ENCODE measurements at places on chromosomes 7 and 10.

GRCh38 chr10:1093696-1094095 is 37.5 kb downstream of the WDR37 start:
- DNase-seq = no peak
- H3K4me3 ChIP-seq = no peak overlapping the region
- H3K36me3 ChIP-seq = peaks cover 70% of the 10 kb centered on the region
- no peak overlapping the region for H3K27ac ChIP-seq

- H3K36me3 ChIP-seq = peaks cover 19% of the 10 kb centered on the region
- H3K27me3 ChIP-seq = no peaks in the 10 kb centered on the region
- H3K27ac ChIP-seq = no peak overlapping the region
These were observed 129.8 kb upstream of the SH2B2 start for GRCh38 chr7:102156867-102157266.

DNA sequence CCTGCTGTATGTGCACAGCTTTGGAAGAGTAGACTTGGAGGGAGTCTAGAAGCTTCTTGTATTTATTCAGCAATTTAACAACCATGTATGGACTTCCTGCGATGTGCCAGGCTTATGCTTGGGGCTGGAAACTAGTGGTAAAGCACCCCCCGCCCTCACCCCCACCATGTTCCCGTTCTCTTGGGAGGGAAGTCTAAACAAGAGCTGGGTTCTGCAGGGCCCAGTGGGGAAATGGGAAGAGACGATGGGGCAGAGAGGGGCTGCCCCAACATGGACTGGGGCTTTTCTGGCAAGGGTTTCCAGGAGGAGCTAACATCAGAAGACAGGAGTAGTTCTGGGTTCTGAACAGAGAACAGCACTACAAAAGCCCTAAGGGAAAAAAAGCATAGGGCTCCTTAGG is 8.0 kb downstream of the RASSF4 start:
- no peak overlapping the region for H3K27ac ChIP-seq
- H3K36me3 ChIP-seq = peaks cover 22% of the 10 kb centered on the region
- peaks cover 44% of the 10 kb centered on the region for H3K4me1 ChIP-seq
- no peak for DNase-seq
- H3K4me3 ChIP-seq = no peak overlapping the region

DNA sequence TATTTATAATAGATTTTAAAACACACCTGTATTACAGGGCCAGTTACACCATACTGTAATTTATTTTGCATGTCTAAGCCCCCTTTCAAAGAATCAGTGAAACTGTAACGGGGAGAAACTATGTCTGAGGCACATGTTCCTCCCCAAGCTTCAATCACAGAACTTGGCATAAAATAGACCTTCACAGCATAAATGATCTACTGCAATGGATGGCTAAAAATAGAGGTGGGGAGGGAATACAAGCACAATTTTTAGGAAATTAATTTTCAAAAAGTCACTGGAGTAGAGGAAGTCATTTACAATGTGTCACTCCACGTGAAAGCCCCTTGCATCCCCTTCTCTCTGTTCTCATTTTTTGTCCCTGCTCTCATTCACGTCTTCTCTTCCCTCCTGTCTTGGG is 385.2 kb downstream of the TNS3 start:
- H3K36me3 ChIP-seq = no peaks in the 10 kb centered on the region
- no peak overlapping the region for H3K4me3 ChIP-seq
- DNase-seq = no peak
- peaks cover 4% of the 10 kb centered on the region for H3K27me3 ChIP-seq

- H3K4me1 ChIP-seq = peaks cover 17% of the 10 kb centered on the region
- peak; percentile 37 for DNase-seq
- H3K27me3 ChIP-seq = no peaks in the 10 kb centered on the region
- H3K4me3 ChIP-seq = no peak overlapping the region
- H3K27ac ChIP-seq = peak overlapping the region; percentile 20
These were observed 54.4 kb upstream of the FAM133B start for GRCh38 chr7:92644406-92645113.

DNA sequence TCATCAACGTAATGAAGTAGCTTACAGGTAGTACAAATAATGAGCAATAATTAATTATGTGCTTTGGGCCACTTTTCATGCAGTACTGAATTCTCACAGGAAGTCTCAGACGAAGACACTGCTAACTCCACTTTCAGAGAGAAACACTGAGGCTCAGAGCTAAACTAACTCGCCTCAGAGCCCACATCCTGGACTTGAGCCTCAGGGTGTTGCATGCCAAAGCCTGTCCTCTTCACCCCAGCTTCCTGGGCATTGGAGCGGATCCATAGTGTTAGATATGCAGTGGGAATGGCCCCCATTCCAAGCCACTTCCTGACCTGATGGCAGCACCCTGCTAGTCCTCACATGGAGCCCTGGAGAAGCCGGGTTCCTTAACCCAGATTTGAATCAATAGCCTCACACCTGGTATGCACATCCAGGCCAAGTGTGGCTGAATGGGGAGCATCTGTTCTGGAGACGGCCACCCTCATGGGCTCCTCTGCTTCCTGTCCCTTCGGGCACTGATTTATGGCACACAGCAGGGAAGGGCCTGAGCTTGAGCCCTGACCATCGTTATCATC is 265.1 kb upstream of the ZNF32 start:
- no peak overlapping the region for H3K4me3 ChIP-seq
- no peaks in the 10 kb centered on the region for H3K27me3 ChIP-seq
- H3K27ac ChIP-seq = no peak overlapping the region
- no peak for DNase-seq
- H3K36me3 ChIP-seq = no peaks in the 10 kb centered on the region
- H3K4me1 ChIP-seq = peaks cover 4% of the 10 kb centered on the region

DNA sequence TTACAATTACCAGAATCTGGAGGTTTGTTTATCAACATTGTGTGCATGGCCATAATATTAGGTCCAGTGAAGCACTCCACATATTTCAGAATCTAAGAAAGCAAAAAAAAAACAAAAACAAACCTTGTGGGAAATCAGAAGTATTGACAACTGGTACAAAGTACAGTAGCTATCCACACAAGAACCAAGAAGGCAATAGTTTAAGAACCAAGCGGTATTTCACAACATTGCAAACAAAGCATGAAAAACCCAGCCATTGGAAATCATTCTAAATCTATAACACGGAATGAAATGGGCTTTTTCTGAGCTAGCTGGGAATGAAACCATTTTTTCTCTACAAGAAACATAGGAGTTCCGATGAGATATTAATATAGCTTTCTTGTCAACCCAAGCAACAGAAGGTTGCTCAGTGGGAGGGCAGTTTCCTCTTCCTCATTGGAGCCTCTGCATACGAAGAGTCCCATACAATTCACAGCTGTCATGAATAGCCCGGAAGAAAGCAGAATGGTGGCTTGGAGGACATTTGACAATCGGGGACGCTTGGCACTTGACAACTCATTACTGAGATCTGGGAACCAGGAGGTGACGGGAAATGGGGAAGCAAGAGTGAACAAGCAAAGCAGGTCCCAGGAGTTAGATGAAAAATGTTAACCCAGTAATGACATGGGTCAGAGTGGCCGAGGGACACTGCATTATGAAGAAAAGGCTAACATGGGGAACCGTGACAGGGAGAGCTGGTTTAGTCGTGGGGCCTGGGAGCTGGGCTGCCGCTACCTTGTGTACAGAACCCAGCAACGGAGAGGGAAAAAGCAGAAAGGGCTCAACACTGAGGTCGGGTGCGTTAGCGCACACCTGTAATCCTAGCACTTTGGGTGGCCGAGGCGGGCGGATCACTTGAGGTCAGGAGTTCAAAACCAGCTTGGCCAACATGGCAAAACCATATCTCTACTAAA is 7.8 kb downstream of the PHYH start:
- H3K36me3 ChIP-seq = peaks cover 61% of the 10 kb centered on the region
- DNase-seq = no peak
- no peak overlapping the region for H3K4me3 ChIP-seq

DNA sequence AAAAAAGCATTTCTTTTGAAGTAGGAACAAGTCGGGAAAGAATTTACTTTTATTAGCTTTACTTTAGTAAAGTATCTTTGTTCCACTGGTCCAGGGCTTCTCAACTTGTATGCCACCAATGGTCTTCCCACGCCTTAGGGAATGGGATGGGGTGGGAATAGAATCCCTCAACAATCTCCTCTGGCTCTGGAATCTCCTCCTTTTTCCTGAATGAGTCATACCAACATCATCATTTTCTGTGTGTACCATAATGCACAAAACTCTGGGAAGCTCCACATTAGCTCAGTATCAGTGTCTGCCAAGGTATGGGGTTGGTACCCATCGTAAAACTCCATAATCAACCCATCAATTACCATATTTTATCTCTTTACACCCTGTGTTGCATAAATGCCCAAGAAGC is 159.4 kb upstream of the BMPER start:
- no peaks in the 10 kb centered on the region for H3K36me3 ChIP-seq
- no peaks in the 10 kb centered on the region for H3K27me3 ChIP-seq
- DNase-seq = peak; percentile 32
- H3K27ac ChIP-seq = no peak overlapping the region
- H3K4me1 ChIP-seq = peaks cover 4% of the 10 kb centered on the region

GRCh38 chr7:93715234-93715633 is 140.7 kb upstream of the CALCR start:
- H3K36me3 ChIP-seq = no peaks in the 10 kb centered on the region
- peak; percentile 55 for DNase-seq
- H3K27me3 ChIP-seq = no peaks in the 10 kb centered on the region
- no peak overlapping the region for H3K4me3 ChIP-seq
- no peak overlapping the region for H3K27ac ChIP-seq

- no peak overlapping the region for H3K27ac ChIP-seq
- no peaks in the 10 kb centered on the region for H3K4me1 ChIP-seq
- DNase-seq = no peak
- no peaks in the 10 kb centered on the region for H3K27me3 ChIP-seq
These were observed 617.9 kb upstream of the GRM3 start for GRCh38 chr7:86025807-86026206.

GRCh38 chr7:82985144-82985802 is 177.4 kb downstream of the PCLO start:
- H3K27me3 ChIP-seq = no peaks in the 10 kb centered on the region
- H3K4me3 ChIP-seq = no peak overlapping the region
- H3K36me3 ChIP-seq = no peaks in the 10 kb centered on the region
- H3K27ac ChIP-seq = no peak overlapping the region
- H3K4me1 ChIP-seq = no peaks in the 10 kb centered on the region

GRCh38 chr10:11522821-11523245 is 88.6 kb downstream of the USP6NL start:
- H3K4me1 ChIP-seq = no peaks in the 10 kb centered on the region
- H3K27ac ChIP-seq = no peak overlapping the region
- no peaks in the 10 kb centered on the region for H3K27me3 ChIP-seq
- peaks cover 2% of the 10 kb centered on the region for H3K36me3 ChIP-seq
- no peak for DNase-seq
- H3K4me3 ChIP-seq = peak overlapping the region; percentile 50

GRCh38 chr10:47107007-47107747 is 192.8 kb upstream of the GDF10 start:
- no peak overlapping the region for H3K27ac ChIP-seq
- H3K27me3 ChIP-seq = peaks cover 3% of the 10 kb centered on the region
- DNase-seq = no peak
- H3K4me3 ChIP-seq = no peak overlapping the region

DNA sequence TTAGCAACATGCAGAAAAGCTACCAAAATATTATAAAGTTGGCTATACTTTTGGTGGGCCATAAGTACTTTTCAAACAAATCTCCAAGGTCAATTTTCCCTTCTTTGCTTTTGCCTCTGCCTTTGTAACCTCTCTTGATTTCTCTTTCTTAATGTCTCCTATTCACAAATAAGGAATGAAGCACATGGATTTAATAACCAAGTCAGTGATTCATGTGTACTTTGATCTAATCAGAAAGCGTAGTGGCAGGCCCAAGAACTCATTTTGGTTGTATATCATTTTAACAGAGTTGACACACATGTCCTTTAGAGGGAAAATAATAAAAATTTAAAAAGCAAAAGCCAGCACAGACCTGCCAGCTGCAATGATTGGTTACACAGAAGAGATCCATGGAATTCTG is 93.7 kb downstream of the FZD1 start:
- no peaks in the 10 kb centered on the region for H3K36me3 ChIP-seq
- H3K27ac ChIP-seq = no peak overlapping the region
- DNase-seq = no peak
- H3K4me3 ChIP-seq = no peak overlapping the region
- H3K27me3 ChIP-seq = peaks cover 4% of the 10 kb centered on the region
- H3K4me1 ChIP-seq = peaks cover 2% of the 10 kb centered on the region

DNA sequence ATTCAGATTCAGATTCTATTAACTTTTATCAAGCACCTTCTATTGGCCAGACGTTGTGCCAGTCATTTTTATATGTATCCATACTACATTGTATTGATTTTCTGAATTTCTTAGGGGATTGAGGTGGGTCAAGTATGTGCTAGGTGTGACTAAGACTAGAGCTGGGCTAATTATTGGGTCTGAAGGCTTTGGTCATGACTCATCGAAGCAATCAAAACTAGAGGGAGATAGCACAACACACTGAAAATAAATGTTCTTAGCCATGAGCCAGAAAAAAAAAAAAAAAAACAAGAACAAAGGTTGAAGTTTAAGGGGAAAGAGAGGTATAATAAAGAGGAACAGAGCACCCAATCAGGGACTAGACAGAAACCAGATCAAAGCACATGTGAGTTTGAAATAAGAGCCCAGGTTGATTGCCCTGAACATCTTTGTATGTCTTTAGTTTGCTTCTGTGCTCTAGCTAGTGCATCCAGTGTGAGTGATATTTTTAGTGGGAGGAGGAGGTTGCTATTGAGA is 171.6 kb upstream of the FOXP2 start:
- H3K36me3 ChIP-seq = no peaks in the 10 kb centered on the region
- no peak overlapping the region for H3K4me3 ChIP-seq
- peak overlapping the region; percentile 94 for H3K27ac ChIP-seq
- H3K4me1 ChIP-seq = no peaks in the 10 kb centered on the region
- no peaks in the 10 kb centered on the region for H3K27me3 ChIP-seq

- no peak overlapping the region for H3K4me3 ChIP-seq
- H3K36me3 ChIP-seq = no peaks in the 10 kb centered on the region
- no peak overlapping the region for H3K27ac ChIP-seq
- no peaks in the 10 kb centered on the region for H3K27me3 ChIP-seq
These were observed 112.8 kb downstream of the CDK14 start for GRCh38 chr7:90708841-90709317.

GRCh38 chr10:44899450-44900080 is 11.6 kb upstream of the TMEM72 start:
- no peak overlapping the region for H3K4me3 ChIP-seq
- H3K27ac ChIP-seq = no peak overlapping the region

DNA sequence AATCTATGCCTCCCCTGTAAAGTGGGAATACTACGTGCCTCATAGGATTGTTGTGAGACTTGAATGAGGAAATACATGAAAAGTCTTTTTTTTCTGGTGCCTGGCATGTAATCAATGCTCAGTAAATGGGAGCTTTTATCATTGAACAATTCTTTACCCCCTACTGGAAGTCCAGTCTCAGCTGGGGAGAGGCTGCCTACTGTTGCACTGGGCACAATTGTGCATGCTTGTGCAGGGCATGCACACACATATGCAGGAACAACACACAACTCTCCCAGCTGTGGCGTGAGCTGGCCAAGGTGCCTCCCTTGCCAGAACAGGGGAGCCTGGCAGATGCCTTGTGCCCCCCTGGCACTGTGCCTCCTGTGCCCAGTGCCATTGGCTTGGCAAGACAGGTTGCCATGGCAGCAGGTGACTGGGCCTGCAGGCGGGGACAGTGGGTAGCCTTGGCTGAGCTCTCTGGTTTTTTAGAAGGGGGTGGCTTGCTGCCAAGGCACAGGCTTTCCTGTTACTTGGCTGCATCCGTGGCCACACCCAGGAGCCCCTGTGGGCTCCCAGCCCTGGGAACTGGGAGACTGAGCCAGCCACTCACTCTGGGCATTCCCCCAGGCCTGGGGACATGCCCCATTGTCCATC is 16.1 kb upstream of the PALD1 start:
- H3K4me3 ChIP-seq = no peak overlapping the region
- no peak for DNase-seq
- peaks cover 40% of the 10 kb centered on the region for H3K27me3 ChIP-seq
- H3K4me1 ChIP-seq = peaks cover 17% of the 10 kb centered on the region
- H3K27ac ChIP-seq = no peak overlapping the region
- no peaks in the 10 kb centered on the region for H3K36me3 ChIP-seq

All from mesenchymal stem cell (in vitro differentiated cells and primary cell).